ENCODE measurements at places on chromosomes 12 and 14. TPM values are rescaled to one million over a fixed set of nuclear protein-coding genes. Genes with fewer than 3 reads are reported as not detected.

CMTM5 gene
- not detected for total RNA-seq

KRT73 gene
- total RNA-seq = 8.6 TPM

RBM19 gene
- total RNA-seq = 36.0 TPM

ACSS3 gene
- not detected for total RNA-seq

LGALS3 gene
- 39.1 TPM for total RNA-seq

CLEC14A gene
- total RNA-seq = not detected

COX14 gene
- 47.9 TPM for total RNA-seq

GALNT8 gene
- total RNA-seq = 0.85 TPM

SPRYD4 gene
- total RNA-seq = 3.9 TPM

SIVA1 gene
- 84.7 TPM for total RNA-seq

ETV6 gene
- 34.2 TPM for total RNA-seq

CCDC198 gene
- not detected for total RNA-seq

PA2G4 gene
- total RNA-seq = 289 TPM

PPP1R1A gene
- total RNA-seq = not detected

ADAM21 gene
- not detected for total RNA-seq

PRH1 gene
- total RNA-seq = 24.5 TPM

AJUBA gene
- 1.4 TPM for total RNA-seq

CRY1 gene
- 12.2 TPM for total RNA-seq

DNAI7 gene
- total RNA-seq = not detected

NFE2 gene
- not detected for total RNA-seq

E2F7 gene
- total RNA-seq = 32.6 TPM

CCDC177 gene
- not detected for total RNA-seq

EML1 gene
- total RNA-seq = not detected

FAM181A gene
- total RNA-seq = not detected

KRT8 gene
- total RNA-seq = 0.57 TPM

LRRC9 gene
- not detected for total RNA-seq
